ENCODE measurements at places on chromosomes 16 and 17.

- DNase-seq, result no peak
Measured at GRCh38 chr17:18191236-18191667, 7.6 kb downstream of the ALKBH5 start.

- DNase-seq, result no peak
Measured at GRCh38 chr17:68868708-68869107, 86.5 kb downstream of the ABCA8 start.

GRCh38 chr17:1616101-1616500, 12.5 kb downstream of the SLC43A2 start:
- DNase-seq, result no peak

- DNase-seq, result no peak
Measured at GRCh38 chr17:19590912-19591551, 57.4 kb downstream of the SLC47A1 start.

DNA sequence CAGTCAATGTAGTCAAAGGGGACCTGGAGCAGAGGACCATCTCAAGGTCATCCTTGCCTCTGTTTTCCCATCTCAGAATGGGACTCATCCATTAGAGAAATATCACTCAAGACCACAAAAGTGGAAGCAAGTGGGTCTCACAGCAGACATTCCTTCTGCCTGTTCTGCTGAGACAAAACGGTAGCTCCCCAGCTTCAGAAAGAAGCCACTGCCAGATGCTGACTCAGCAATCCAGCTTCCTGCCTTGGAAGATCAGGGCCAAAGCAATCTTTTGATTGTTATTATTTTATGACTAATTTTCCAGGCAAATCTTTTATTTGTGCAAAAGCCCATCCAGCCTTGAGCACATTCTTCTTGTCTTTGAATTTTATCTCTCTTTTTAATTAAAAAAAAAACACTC, 86.8 kb downstream of the CCT6B start:
- DNase-seq, result no peak

DNA sequence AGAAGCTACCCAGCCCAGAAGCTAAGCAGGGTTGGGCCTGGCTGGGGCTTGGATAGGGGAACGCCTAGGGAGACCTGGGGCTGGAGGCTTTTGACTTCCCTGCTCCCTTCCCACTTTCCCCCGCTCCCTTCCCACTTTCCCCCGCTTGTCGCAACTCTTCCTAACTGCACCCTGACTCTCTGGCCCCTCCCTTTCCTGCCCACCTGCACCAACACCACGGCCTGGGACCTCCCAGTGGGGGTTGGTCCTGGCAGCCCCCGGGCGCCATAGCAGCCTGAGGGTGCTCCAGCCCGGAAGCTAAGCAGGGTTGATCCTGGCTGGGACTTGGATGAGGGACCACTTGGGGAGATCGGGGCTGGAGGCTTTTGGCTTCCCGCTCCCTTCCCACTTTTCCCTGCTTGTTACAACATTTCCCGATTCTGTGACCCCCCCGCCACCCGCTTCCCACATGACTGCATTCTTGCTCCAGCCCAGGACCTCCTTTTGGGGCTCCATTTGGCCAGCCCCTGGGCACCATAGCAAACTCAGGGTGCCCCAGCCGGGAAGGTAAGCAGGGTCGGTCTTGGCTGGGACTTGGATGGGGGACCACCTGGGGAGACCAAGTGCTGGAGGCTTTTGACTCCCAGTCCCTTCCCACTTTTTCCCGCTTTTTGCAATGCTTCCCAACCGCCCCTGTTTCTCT, 2287.0 kb downstream of the TP53TG3F start:
- DNase-seq, result no peak

- no peak for DNase-seq
Measured at GRCh38 chr17:4443476-4443875, 9.7 kb downstream of the SPNS3 start.

GRCh38 chr16:28930652-28931051, 1.1 kb upstream of the CD19 start:
- no peak for DNase-seq

DNA sequence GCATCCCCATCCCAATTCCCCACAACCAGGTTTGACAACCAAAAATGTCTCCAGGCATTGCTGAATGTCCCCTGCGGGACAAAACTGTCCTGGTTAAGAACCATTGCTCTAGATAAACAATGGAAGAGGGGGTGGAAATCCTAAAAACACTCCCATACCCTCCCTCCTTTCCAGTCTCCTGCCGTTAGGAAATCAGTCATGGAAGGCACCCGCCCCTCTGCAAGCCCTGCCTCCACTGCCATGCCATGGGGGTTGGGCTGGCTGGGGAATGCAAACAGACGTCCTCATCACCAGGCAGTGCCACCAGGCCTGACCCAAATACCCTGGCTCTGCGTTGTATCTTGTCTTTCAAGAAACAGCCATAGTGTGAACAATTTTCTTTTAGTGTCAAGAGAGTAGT, 57.5 kb downstream of the CYTH1 start:
- no peak for DNase-seq

- no peak for DNase-seq
Measured at GRCh38 chr17:43952724-43953666, 745 bp downstream of the PYY start.

GRCh38 chr17:68884888-68885287, 70.3 kb downstream of the ABCA8 start:
- DNase-seq, result no peak

DNA sequence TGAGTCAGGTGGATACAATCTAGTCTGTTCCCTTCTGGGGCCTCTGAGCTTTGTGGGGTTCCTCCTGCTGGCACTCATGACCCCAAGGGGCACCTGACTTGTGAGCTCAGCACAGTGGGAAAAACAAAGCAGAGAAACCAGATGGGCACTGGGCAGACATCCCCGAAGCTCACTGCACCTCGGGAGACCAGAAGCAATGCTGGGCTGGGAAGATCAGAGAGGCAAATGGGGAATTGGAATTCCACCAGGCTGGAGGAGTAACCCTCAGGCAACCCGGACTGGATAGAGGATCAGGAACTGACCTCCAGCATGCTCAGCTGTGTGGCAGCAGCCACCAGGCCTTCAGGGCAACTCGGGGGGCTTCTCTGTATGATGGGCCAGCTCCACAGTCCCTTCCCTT, 50.3 kb downstream of the ABCC12 start:
- no peak for DNase-seq

DNA sequence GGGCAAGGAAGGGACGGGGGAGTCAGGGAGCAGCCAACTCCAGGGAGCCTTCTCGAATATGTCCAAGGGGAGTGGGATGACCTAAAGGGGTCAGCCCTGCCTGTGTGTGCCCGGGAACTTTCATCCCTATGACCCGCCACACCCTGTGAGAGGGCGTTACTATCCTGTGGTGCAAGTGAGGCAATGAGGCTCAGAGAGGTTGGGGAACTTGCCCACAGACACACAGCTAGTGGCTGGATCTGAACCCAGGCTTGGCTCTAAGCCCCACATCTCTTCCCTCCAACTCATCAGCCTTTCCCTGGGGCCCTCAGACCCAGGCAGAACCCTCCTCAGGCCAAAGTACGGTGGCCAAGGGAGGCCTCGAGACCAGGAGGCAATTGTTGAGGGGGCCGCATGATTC, 23.2 kb downstream of the JUP start:
- no peak for DNase-seq

DNA sequence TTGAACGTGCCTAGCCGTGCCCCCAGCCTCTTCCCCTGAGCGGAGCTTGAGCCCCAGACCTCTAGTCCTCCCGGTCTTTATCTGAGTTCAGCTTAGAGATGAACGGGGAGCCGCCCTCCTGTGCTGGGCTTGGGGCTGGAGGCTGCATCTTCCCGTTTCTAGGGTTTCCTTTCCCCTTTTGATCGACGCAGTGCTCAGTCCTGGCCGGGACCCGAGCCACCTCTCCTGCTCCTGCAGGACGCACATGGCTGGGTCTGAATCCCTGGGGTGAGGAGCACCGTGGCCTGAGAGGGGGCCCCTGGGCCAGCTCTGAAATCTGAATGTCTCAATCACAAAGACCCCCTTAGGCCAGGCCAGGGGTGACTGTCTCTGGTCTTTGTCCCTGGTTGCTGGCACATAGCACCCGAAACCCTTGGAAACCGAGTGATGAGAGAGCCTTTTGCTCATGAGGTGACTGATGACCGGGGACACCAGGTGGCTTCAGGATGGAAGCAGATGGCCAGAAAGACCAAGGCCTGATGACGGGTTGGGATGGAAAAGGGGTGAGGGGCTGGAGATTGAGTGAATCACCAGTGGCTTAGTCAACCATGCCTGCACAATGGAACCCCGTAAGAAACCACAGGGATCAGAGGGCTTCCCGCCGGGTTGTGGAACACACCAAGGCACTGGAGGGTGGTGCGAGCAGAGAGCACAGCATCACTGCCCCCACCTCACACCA, 724 bp downstream of the GAA start:
- DNase-seq, result no peak

GRCh38 chr16:85317704-85318103, 205.4 kb upstream of the CIBAR2 start:
- no peak for DNase-seq

- DNase-seq, result no peak
Measured at GRCh38 chr17:55708175-55708974, 14.3 kb downstream of the TMEM100 start.

GRCh38 chr16:50144211-50144610, 8.9 kb upstream of the TENT4B start:
- DNase-seq, result no peak

DNA sequence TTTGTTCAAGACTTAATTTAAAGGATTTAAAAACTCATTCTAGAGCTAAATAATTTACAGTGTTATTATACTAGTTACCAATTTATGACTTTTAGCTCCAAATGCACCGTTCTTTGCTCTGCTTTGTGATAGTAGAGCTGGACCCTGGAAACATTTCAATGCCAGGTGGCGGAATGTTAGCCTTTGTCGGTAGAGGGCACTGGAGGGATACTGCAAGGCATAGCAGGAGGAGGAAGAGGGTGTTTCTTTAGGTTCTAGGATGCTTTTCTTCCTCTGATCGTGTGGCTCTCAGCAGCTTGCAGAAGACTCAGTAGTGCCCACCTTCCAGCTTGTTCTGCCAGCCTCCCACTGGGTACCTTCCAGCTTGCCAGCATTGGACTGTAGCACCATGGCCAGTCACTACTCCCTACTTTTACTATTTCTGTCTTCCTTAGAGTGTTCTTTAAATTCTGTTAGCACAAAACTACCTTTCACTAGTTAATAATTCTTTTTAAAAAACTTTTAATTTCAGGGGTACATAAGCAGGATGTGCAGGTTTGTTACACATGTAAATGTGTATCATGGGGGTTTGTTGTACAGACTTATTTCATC, 325.3 kb downstream of the UTP18 start:
- no peak for DNase-seq

- no peak for DNase-seq
Measured at GRCh38 chr16:67463691-67464090, 17.3 kb downstream of the ATP6V0D1 start.

GRCh38 chr17:58276423-58276822, 4.3 kb downstream of the MPO start:
- DNase-seq, result no peak

DNA sequence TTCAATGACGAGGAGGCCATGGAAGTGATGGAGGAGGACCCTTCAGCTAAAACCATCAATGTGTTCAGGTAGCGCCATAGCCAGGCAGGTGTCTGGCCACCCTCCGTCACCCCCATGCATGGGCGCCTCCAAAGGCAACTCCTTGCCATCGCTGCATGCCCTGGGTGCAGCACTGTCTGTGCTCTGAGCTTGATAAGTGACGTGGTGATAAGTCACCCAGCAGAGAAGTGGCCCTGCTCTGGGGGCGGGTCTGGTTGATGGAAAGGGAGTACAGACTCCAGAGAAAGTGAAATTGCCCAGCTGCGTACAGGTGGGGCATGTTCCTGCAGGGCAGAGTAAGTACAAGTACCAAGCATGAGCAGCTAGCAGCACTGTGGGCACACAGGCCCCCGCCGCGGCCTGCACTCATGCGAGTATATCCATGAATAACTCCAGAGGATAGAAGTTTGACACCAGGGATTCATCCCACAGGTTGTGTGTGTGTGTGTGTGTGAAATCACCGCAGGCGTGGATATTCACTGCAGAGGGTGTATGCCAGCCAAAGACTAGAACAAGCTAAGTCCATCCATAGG, 13.1 kb downstream of the DNAI2 start:
- no peak for DNase-seq

- peak; percentile 20 for DNase-seq
Measured at GRCh38 chr17:7886227-7887037, 2.2 kb upstream of the CHD3 start.

DNA sequence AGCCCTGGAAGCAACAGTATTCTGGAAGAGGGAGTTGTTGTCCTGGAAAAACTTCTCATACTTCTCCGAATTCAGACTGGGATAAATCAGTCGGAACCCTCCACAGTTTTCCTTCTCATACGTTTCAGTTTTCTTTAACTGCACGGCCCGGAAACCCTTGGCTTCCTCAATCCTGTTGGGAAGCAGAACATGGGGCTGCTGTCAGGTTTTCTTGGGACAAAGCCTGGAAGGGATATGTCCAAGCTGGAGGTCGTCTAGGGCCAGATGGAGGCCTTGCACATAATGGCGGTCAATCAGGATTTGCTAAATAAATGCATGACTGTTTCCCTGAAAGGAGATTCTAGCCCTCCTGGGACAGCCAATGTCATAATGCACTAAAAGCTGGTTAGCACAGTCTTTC, 29.2 kb downstream of the TTLL6 start:
- DNase-seq, result no peak

DNA sequence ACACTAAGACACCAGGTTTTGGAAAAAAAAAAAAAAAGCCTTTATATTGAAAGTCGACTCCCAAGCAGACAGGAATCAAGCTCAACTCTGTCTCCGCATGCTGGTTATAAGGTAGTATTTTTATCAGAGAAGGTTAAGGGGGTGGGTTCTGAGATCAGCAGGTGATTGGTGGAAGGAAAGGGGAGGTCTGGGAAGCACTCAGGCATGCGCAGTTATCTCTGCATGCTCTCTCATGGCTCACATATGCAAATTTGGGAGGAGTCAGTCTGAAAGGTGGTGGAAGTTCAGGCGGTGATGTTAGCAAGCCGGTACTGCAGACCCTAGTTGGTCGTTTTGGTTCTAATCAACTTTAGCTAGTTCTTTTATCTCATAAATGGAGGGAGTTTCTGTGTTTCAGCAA, 357.6 kb upstream of the C16orf82 start:
- no peak for DNase-seq

GRCh38 chr16:89895482-89896250, 22.3 kb downstream of the TCF25 start:
- no peak for DNase-seq

DNA sequence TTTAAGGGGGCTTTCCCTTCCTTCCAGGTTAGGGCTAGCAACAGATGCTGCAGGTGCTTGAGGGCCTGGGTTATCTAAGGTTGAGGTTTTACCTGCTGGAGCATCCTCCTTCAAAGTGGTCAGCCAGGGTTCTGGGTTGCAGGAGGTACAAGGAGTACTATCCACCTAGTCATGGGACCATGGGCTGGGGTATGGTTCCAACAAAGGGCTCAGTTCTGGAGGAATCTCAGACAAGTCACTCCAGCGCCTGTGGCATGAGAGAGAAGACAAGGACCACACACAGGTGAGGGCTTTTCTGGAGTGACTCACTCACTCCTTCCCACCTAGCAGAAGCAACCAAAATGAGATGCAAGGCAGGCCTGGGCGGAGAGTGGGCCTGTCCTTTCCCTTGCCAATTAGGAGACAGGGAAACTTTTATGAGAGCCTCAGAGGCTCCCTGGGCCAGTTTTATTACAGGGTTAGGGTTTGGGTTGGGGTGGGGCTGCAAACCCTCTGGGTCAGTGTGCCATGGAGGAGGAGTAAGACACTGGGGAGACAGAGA, 2.2 kb downstream of the MYO19 start:
- no peak for DNase-seq

GRCh38 chr16:47519037-47519436, 57.9 kb downstream of the PHKB start:
- DNase-seq, result no peak

Measured in bone marrow (tissue), 2 donors.